ENCODE measurements at places on chromosomes 16 and 17. TPM values are rescaled to one million over a fixed set of nuclear protein-coding genes. Genes with fewer than 3 reads are reported as not detected.

The NAGS gene
- total RNA-seq: 0.91 TPM

The TBX2 gene
- total RNA-seq: not detected

The FBXW10 gene
- 0.09 TPM for total RNA-seq

The ANKRD40CL gene
- not detected for total RNA-seq

The ALOX12B gene
- 0.88 TPM for total RNA-seq

The PSMB3 gene
- 356 TPM for total RNA-seq

The OR2C1 gene
- not detected for total RNA-seq

The KRTAP9-8 gene
- total RNA-seq: not detected

The RNF222 gene
- not detected for total RNA-seq

The KRT14 gene
- total RNA-seq: not detected

DNA sequence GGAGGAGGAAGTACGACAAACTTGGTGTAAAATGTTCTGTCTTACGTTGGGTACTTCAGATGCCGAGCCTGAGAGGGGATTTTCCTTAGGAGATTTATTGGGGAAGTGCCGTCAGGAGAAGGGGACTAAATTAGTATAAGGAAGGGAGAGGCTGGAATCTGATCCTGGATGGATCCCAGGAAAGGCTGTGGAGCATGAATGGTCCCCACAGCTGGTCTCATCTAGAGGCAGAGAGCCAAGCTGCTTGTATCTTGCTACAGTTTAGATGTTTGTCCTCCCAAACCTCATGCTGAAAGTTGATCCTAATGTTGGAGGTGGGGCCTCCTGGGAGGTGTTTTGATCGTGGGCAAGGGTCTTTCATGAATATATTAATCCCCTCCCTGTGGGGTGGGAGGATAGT lies 798.4 kb upstream of the EEF2KMT start:
- no peaks in the 10 kb centered on the region for H3K36me3 ChIP-seq
- H3K4me3 ChIP-seq: no peak overlapping the region
- no peaks in the 10 kb centered on the region for H3K4me1 ChIP-seq
- no peak for DNase-seq
- no peaks in the 10 kb centered on the region for H3K27me3 ChIP-seq

- H3K4me3 ChIP-seq: no peak overlapping the region
- H3K4me1 ChIP-seq: peaks cover 2% of the 10 kb centered on the region
- no peaks in the 10 kb centered on the region for H3K36me3 ChIP-seq
- no peak overlapping the region for H3K27ac ChIP-seq
- DNase-seq: no peak
Observed at GRCh38 chr16:70681382-70682238, 4.2 kb downstream of the MTSS2 start.

- H3K27me3 ChIP-seq: no peaks in the 10 kb centered on the region
- no peaks in the 10 kb centered on the region for H3K4me1 ChIP-seq
Observed at GRCh38 chr16:89192956-89193575, 7.3 kb downstream of the SLC22A31 start.

DNA sequence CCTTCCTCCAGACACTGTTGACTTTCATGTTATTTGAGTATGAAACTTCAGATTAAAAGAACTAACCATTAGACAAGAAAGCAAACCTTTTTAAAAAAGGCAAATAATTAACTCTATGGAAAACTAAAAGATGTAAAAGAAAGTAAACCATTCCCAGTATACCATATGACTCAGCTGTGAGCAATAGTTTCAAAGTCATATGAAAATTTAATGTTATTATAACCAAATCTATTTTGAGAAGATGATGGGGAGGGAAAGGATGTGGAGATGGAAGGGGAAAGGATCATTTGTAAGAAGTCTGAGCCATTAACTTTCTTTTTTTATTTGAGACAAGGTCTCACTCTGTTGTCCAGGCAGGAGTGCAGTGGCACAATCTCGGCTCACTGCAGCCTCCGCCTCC lies 131.8 kb downstream of the IRX5 start:
- H3K27me3 ChIP-seq: peaks cover 9% of the 10 kb centered on the region
- H3K4me1 ChIP-seq: no peaks in the 10 kb centered on the region
- no peak for DNase-seq
- no peaks in the 10 kb centered on the region for H3K36me3 ChIP-seq

GRCh38 chr17:75846692-75847613 lies 2.7 kb upstream of the UNC13D start:
- H3K27ac ChIP-seq: no peak overlapping the region
- H3K4me3 ChIP-seq: no peak overlapping the region
- peaks cover 35% of the 10 kb centered on the region for H3K36me3 ChIP-seq
- peaks cover 19% of the 10 kb centered on the region for H3K4me1 ChIP-seq
- H3K27me3 ChIP-seq: no peaks in the 10 kb centered on the region

DNA sequence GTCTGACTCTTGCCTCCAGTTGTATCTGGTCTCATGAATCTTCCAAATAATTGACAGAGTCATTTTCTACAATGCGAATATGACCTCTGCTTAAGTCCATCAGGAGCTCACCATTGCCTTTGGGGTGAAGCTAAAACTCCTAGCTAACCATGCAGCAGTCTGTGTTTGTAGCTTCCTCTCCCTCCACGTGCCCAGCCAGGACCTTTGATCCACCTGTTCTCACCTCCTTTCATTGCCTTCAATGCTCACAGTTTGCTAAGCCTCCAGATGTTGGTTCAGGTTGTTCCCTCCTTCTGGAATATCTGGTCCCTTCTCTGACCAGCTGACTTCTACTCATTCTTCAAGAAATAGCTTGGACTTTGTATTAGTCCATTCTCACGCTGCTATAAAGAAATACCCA lies 23.0 kb downstream of the BMERB1 start:
- no peaks in the 10 kb centered on the region for H3K36me3 ChIP-seq
- H3K4me1 ChIP-seq: peaks cover 1% of the 10 kb centered on the region
- H3K27ac ChIP-seq: no peak overlapping the region
- H3K27me3 ChIP-seq: peaks cover 4% of the 10 kb centered on the region
- H3K4me3 ChIP-seq: no peak overlapping the region

DNA sequence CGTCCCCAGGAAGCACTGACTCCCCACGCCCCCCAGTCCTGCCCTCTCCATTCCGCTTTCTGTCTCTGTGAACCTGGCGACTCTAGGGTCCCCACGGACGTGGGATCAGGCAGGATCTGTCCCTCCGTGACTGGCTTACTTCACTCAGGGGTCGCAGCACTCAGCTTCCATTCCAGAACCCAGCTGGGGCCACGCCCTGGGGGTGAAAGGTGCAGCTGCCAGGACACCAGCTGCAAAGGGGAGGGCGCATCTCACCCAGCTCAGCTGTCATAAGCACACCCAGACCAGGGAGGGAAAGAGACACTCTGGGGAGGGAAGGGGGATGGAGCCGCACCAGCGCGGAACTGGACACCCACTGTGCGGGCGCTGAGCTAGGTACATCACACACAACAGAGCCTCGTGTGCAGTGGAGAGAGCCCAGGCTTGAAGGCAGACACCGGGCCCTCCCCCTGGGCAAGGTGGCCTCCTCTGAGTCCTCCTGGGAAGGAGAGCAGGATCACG lies 18.5 kb upstream of the HEXD start:
- no peak overlapping the region for H3K27ac ChIP-seq
- H3K27me3 ChIP-seq: no peaks in the 10 kb centered on the region

DNA sequence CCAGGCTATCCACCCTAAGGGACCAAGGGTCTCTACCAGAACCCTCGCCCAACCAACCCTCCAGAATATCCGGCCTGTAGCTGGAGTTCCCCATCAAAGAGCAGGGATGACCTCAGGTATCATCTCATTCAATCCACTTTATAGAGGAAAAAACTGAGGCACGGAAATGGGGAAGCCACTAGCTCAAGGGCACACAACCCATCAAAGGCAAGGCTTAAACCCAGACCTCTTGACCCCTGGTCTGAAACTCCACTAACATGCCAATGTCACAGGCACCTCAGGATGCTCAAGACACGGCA lies 1.6 kb downstream of the TBC1D10B start:
- H3K36me3 ChIP-seq: peaks cover 35% of the 10 kb centered on the region
- peak overlapping the region; percentile 74 for H3K27ac ChIP-seq
- H3K27me3 ChIP-seq: peaks cover 4% of the 10 kb centered on the region
- H3K4me3 ChIP-seq: peak overlapping the region; percentile 90
- H3K4me1 ChIP-seq: peaks cover 52% of the 10 kb centered on the region

DNA sequence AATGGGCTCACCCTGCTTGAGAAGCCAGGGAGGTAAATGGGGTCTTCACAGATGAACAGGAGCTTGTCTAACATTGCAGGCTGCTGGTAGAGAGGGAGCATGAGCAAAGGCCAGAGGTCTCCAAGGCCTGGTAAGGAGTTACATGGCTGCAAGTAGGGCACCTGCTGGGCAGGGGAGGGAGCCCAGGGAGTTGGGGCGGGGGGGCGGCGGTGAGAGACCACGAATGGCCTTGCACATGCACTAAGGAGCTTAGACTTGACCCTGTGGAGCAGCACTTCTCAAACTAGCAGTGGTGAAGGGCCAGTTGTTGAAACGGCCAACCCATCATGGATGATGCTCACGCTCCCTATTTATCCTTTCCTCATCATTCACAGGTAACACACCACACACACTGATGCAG lies 38.4 kb downstream of the ERN1 start:
- peaks cover 56% of the 10 kb centered on the region for H3K36me3 ChIP-seq
- H3K4me3 ChIP-seq: peak overlapping the region; percentile 78
- peak overlapping the region; percentile 98 for H3K27ac ChIP-seq
- H3K4me1 ChIP-seq: peaks cover 79% of the 10 kb centered on the region

DNA sequence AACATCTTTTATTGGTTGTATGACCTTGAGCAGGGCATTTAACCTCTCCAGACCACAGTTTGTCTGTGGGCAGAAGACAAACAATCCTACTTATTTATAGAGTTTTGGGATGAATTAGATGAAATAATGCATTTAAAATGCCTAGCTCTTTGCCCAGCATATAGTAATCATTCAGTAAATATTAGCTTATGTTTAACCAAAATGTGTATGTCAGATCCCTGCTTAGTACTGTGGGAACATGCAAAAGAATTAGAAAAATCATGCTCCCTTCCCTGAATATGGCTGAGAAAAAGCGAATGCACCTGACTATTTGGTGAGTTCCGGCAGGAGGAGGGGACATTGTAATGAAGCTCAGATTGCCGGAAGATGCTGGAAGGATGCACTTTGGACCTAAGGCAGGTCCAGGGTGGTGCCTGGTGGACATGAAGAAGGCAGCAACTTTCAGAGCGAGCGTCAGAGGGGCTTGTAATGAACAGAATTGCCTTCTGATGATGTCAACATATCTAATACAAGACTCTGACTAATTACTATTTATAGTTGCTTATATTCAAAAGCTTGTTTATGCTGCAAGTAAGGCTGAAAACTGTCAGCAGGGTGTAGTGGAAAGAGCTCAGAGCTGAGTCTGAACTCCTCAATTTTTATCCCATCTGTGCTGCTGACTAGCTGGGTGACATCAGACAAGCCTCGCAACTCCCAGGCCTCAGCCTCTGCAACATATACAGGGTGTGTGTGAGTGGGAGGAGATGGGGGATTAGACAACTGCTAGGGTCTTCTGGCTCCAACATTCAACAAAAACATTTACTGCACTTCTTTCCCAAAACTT lies 221.2 kb downstream of the PRKCA start:
- H3K4me3 ChIP-seq: no peak overlapping the region
- H3K27me3 ChIP-seq: no peaks in the 10 kb centered on the region
- peaks cover 64% of the 10 kb centered on the region for H3K4me1 ChIP-seq
- peaks cover 46% of the 10 kb centered on the region for H3K36me3 ChIP-seq

DNA sequence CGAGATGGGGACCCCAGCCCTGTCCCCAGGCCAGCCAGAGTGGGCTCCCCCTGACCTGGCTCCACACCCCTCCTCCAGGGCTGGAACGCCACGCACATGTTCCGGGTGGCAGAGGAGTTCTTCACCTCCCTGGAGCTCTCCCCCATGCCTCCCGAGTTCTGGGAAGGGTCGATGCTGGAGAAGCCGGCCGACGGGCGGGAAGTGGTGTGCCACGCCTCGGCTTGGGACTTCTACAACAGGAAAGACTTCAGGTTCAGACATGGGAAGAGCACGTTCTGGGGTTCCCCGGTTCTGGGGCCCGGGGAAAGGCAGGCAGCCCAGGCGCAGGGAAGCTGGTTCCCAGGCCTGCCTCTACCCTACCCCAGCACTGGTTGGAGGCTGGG lies 4.6 kb downstream of the ACE start:
- no peak overlapping the region for H3K27ac ChIP-seq
- peaks cover 2% of the 10 kb centered on the region for H3K36me3 ChIP-seq
- H3K4me1 ChIP-seq: peaks cover 11% of the 10 kb centered on the region
- no peak overlapping the region for H3K4me3 ChIP-seq
- H3K27me3 ChIP-seq: peaks cover 16% of the 10 kb centered on the region

GRCh38 chr17:48246612-48247011 lies 139.0 kb downstream of the SNX11 start:
- peaks cover 11% of the 10 kb centered on the region for H3K36me3 ChIP-seq
- H3K27ac ChIP-seq: no peak overlapping the region
- H3K4me1 ChIP-seq: peaks cover 33% of the 10 kb centered on the region
- H3K27me3 ChIP-seq: no peaks in the 10 kb centered on the region

DNA sequence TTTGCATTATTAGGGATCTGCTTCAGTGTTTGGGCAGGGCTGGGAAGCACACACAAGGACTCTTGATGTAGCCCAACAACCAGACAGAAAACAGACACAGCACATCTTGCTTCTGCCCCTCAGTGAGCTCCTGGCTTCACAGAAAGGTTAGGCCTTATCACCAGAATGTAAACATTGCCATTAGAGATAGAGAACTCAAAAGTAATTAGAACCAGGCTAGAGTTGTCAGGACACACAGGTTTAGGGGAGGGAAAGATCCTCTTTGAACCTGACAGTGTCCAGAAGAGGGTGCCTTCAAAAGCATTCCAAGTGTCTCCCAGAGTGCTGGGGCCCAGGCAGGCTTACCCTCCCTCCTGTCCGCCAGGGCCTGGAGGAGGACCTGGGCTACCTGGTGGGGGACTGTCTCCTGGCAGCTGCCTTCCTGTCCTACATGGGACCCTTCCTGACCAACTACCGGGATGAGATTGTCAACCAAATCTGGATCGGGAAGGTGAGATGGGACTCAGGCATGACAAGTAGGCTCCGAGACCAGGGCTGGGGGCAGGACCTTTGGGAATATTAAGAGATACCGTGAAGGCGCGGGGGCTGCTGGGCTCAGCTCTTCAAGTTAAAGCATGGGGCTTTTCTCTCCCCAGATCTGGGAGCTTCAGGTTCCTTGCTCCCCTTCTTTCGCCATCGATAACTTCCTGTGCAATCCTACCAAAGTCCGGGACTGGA lies 16.9 kb upstream of the KDM6B start:
- no peaks in the 10 kb centered on the region for H3K36me3 ChIP-seq
- no peaks in the 10 kb centered on the region for H3K4me1 ChIP-seq
- peaks cover 2% of the 10 kb centered on the region for H3K27me3 ChIP-seq
- H3K27ac ChIP-seq: no peak overlapping the region
- DNase-seq: no peak
- H3K4me3 ChIP-seq: no peak overlapping the region

DNA sequence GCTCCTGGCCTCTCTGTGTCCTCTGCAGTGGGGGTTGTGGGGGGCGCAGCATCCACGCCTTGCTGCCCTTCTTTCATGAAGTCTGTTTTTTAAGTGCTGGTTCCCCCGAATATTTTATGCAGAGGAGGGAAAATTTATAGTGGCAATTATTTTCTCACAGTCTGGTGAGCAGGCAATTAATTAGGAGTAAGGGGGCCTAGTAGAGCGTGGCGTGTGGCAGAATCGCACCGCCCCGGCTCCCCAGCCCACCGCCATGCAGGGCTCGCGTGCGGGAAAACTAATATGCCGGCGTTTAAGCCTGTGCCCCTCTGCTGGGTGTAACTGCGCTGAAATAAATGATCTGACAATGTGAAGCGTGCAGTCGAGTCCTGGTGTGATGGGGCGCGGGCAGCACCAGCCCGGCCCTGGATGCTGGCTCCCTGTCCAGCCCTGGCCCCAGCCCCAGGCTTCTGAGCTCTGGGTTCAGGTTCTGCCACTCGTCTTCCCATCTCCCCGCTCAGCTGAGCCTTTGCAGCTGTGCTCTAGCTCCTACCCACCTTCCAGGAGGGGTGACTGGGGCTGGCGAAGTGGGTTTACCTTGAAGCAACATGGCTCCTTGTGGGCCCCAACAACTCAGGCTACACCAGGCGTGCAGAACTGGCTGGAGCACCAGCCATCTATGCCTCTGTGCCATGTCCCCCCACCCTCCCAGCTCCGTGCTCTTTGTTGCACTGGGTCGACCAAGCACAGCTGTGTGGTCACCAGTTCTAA lies 13.8 kb downstream of the ENGASE start:
- H3K27me3 ChIP-seq: peaks cover 5% of the 10 kb centered on the region
- H3K36me3 ChIP-seq: peaks cover 2% of the 10 kb centered on the region
- H3K4me3 ChIP-seq: no peak overlapping the region
- no peak overlapping the region for H3K27ac ChIP-seq
- no peak for DNase-seq

Data from activated CD4-positive, alpha-beta T cell treated with anti-CD3 and anti-CD28 coated beads, Interleukin-2, amount 10 ng/mL, durations not matched to agents 24 days and 14 days (primary cell).